ENCODE measurements at places on chromosomes 7 and 10.
A peak's percentile ranks its signal among the peaks of the same experiment; 100 is the strongest.

DNA sequence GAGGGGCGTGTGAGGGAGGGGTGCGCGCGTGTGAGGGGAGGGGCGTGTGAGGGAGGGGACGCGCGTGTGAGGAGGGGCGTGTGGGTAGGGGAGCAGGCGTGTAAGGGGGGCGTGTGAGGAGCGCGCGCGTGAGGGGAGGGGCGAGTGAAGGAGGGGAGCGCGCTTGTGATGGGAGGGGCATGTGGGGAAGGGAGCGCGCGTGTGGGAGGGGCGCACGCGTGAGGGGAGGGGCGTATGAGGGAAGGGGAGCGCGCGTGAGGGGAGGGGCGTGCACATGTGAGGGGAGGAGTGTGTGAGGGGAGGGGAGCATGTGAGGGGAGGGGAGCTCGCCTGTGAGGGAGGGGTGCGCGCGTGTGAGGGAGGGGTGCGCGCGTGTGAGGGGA is 19.1 kb downstream of the MXI1 start:
- DNase-seq: peak; percentile 94

GRCh38 chr10:12972146-12972545 is 29.4 kb downstream of the CCDC3 start:
- DNase-seq: no peak

DNA sequence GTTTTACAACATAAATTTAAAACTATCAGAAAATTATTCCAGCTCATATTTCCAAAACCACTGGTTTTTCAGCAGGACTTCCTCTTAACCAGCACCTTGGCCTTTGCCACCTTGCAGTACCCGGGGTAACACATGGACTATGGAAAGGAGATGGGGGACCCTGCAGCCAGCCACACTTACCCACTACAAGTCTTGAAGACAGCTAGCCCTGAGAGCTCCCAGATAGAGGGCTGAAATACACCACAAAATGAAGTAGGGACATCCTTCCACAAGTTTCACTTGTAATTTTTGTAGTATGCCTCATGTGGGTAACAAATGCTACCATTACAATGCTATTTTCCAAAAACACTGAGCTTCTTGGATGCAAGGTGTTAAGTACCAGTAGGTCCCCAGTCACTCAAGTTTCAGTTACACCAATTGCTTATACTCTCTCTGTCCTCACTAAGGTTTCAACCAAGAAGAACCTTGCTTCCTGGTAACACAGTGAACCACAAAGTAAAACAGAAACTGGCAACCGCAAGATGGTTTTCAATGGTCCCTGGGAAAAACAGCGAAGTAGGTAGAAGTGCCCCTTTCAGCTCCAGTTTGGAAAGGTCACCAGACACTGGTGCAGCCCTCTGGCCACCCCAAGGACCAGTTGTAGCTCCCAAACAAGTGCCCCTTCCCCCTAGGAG is 110.9 kb downstream of the SGMS1 start:
- no peak for DNase-seq

DNA sequence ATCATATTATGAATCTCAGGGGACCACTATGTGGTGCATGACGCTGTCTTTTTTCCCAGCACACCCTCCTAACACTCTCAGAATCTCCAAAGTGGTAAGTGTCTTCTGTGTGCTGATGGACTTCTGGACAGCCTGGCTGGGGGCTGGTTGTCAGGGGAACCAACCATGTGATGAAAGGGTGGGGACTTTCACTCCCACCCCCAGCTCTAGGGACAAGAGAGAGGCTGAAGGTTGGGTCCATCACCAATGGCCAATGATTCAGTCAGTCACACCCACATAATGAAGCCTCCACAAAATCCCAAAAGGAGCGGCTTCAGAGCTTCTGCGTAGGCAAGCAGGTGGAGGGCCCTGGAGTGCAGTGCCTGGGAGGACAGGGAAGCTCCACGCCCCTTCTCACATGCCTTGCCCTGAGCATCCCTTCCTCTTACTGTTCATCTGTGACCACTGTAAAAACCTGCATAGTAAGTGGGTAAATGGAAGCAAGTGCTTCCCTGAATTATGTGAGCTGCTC is 44.6 kb downstream of the RASGEF1A start:
- no peak for DNase-seq

DNA sequence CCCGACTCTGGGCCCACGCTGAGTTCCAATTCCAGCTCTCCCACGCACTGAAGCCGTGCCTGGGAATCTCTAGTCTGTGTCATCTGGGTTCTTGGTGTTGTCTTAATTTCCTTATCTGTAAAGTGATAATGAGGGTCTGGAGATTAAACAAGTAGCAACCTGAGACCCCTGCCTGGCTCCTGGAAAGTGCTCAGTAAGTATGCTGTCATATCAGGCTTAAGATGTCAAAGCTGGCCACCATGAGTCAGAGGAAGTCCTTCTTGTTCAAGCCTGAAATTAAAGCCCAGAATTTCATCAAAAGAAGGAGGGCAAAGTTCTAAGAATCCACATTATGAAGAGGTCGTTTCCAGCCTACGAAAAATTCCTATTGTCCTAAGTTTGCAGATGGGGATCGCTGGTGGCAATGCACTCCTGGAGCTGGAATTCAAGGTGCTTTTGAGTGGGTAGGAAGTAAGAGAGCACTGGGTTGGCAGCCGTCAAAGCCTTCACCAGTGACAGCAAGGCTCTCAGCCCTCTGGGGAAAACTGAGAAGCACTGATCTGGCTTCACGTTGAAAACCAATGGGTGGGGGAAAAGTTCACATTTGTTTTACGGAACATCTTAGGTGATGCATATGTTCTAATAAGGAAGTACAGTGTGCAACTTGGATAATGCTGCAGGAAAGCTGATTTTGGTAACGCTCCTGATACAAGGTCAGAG is 50.3 kb upstream of the NCAPG2 start:
- no peak for DNase-seq

GRCh38 chr7:121638286-121638685 is 234.7 kb upstream of the PTPRZ1 start:
- DNase-seq: no peak

DNA sequence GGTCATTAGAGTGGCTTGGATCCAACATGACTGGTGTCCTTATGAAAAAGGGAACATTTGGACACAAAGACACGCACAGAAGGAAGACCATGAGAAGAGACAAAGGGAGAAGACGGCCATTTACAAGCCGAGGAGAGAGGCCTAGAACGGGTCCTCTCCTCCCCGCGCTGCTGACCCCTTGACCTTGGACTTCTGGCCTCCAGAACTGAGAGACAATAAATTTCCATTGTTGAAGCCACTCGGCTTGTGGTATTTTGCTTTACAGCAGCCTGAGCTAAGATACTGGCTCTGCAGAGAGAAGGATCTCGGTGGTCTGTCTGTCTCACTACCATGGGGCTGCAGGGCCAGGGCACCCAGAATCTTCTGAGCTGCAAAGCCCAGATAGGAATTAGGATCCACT is 38.1 kb upstream of the ECHDC3 start:
- DNase-seq: no peak

- DNase-seq: no peak
Measured at GRCh38 chr10:51206500-51206899, 132.2 kb downstream of the PRKG1 start.

DNA sequence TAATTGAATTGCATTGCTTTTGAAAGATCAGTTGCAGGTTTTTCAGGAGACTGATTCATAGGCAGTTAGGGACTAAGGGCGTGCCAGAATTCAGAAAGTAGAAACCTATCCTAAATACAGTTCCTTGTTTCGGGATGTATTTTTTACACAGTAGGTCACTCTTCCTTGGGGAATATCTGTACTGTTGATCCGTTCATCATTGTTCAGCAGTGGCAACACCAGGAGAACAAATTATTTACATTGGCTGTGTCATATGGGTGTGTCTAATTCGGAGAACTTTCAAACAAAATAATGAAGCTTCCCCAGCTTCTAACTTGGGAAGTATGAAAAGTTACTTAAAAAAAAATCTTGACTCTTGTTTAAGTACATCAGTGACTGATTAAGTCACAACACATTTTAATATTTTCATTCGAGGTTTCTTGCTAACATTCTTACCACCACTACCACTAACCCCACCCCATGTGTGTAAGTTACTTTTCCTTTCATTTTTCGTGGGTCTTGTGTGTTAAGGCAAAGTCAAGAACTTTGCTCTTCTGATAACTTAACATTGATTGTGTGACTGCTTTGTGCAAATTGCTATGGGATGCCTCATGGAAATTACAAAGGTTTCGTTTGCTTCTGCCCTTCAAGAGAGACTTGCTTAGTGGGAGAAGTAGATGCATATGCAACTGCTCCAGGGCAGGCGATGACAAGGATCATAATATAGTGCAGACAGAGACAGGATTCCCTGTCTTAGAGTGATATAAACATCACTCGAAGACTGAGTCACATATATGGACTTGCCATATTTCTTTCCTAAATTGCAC is 43.8 kb upstream of the RPA3 start:
- DNase-seq: peak; percentile 15

- no peak for DNase-seq
Measured at GRCh38 chr10:4474829-4475228, 351.2 kb upstream of the AKR1E2 start.

DNA sequence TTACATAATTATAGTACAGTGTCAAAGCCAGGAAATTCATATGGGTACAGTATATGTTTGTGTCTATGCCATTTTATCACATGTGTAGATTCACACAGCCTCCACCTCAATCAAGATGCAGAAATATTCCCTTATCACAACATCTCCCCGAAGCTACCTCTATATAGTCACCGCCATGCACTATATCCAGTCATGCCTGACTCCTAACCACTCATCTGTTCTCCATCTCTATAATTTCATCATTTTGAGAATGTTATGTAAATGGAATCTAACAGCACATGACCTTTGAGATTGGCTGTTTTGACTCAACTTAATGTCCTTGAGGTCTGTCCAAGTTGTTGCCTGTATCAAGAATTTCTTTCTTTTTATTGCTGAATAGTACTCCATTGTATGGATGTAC is 22.3 kb upstream of the SLC25A13 start:
- no peak for DNase-seq

DNA sequence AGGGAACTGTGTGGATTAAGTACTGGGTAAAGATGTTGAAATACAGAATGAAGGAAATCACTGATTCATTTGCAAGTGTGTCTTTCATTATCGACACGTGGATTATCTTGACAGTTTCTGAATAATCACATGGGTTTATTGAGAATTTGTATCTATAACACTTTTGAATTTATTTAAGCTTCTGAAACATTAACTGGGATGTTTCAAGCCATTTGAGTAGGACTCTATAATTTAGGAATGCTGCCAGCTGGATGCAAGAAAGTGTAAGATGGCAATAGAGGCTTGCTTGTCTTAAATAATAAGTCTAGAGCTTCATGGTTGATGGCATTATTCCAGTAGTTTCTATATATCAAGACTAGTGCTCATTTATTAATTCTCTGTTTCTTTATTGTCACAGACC is 1100.7 kb upstream of the GHITM start:
- peak; percentile 29 for DNase-seq

DNA sequence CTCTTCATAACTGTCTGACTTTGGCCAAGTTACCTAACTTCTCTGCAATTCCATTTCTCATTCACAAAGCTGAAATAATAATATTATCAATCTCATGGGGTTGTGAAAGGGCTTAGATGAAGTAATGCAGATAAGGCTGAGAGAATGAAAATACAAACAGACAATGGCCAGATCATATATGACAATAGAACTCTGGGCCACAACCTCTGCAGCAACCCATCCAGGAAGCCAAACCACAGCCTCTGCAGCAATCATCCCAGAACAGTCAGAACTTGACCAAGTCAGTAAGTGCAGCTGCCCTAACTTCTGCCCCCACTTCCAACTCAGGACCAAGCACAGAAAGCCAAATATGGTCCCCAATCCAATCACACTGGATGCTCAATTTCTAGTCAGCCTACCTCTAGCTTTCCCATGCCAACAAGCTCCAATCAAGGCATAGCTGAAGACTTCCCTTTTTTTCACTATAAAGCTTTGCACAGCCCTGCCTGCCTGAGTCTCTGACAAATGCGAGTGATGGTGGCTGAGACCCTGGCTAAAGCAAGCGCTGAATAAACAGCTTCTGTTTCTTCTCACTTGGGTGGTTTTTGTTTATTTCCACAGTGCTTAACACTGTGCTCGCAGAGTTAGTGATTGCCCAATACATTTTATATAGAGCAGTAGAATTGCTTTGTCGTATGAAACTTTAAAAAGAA is 34.8 kb upstream of the TNPO3 start:
- no peak for DNase-seq

GRCh38 chr7:80263333-80263732 is 128.7 kb downstream of the GNAI1 start:
- no peak for DNase-seq

DNA sequence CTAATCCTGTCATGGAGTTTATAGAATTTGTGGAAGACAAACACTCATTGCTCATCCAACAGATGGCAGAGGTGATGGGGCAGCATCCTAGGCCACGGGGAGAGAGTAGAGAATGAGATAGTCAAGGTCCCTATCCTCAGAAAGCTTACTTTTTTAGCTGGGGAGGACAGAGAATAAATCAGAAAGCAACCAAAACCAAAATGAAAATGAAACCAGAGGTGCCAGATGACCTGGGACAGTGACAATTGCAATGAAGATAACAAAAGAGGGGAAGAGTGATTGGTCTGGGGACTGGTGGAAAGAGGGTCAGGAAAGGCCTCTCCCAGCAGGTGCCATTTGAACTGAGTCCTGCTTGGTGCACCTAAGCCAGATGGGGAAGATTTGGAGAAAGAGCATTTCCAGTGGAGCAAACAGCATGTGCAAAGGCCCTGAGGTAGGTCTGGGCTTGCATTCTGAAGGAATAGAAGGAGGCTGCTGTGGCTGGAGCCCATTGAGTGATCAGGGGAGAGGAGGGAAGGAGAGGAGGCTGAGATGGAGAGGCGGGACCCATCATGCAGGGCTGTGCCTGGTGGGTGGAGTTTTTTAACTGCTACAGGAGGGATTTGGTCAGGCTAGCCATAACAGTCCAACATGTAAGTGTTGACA is 164.1 kb downstream of the RPS24 start:
- DNase-seq: no peak

DNA sequence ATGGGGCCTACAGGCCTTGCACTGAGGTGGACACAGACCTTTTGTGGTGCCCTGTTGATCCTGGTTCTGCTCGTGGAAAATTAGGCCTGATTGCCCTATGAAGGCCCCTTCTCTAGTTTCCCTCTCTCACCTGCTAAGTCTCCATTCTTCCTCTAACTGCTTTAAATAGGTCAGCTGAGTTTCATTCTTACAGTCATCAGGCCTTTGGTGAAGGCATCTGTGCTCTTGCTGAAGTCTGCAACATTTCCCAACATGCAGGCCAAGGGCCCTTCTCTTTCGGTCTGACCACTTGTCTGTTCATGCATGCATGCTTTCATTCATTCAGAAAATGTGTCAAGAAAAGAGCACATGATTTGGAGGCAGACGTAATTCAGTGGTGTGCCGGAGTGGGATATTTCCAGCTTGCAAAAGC is 244.0 kb downstream of the BUB3 start:
- no peak for DNase-seq

DNA sequence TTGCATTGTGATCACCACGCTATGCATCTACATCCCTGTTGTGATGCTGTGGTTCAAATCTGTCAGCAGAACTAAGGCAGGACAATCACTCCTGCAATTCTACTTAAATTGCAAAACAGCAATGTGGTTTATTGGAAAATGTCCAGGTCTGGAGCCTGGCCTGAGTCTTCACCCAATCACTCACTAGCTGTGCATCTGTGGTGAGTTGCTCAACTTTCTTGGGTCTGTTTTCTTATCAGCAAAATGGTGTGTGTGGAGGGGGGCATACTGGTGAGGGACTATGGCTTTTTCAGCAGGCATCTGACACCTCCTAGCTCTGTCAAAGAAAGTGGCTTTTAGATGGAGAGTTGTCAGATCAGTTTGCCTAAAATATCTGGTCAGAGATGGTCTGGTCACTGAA is 108.3 kb upstream of the FEZF1 start:
- DNase-seq: peak; percentile 83

GRCh38 chr7:51446356-51446755 is 129.7 kb upstream of the COBL start:
- DNase-seq: no peak
